Sciatic nerve (tissue), 2 donors: ENCODE measurements at places on chromosomes 3 and 15. TPM values are rescaled to one million over a fixed set of nuclear protein-coding genes. Genes with fewer than 3 reads are reported as not detected.

DUOXA1 gene
- 5.9 TPM for total RNA-seq

GRK7 gene
- total RNA-seq = not detected

TMEM207 gene
- total RNA-seq = not detected

PLCB2 gene
- 43.4 TPM for total RNA-seq

LNP1 gene
- total RNA-seq = 3.4 TPM

FRMD5 gene
- 6.7 TPM for total RNA-seq

PTPRG gene
- 67.7 TPM for total RNA-seq

SERPINI1 gene
- total RNA-seq = 10.4 TPM

ADCY5 gene
- total RNA-seq = 16.8 TPM

CISH gene
- total RNA-seq = 10.6 TPM

SYNPR gene
- not detected for total RNA-seq

COL7A1 gene
- total RNA-seq = 8.7 TPM

SCN5A gene
- 2.7 TPM for total RNA-seq

SCAANT1 gene
- not detected for total RNA-seq

NUP210 gene
- 5.5 TPM for total RNA-seq

CERS3 gene
- 0.36 TPM for total RNA-seq

GUCA1C gene
- total RNA-seq = not detected

C3orf49 gene
- total RNA-seq = not detected

ESYT3 gene
- total RNA-seq = 12.6 TPM

SRPRB gene
- total RNA-seq = 27.8 TPM

MRPS25 gene
- total RNA-seq = 48.9 TPM

GMNC gene
- total RNA-seq = not detected

KY gene
- 3.3 TPM for total RNA-seq

C3orf33 gene
- 6.2 TPM for total RNA-seq

MUC13 gene
- not detected for total RNA-seq

HIGD2B gene
- not detected for total RNA-seq

DNAH12 gene
- total RNA-seq = 0.80 TPM

HYKK gene
- 10.4 TPM for total RNA-seq

TMEM41A gene
- total RNA-seq = 15.1 TPM

IGF2BP2 gene
- total RNA-seq = 52.2 TPM

PLOD2 gene
- total RNA-seq = 37.2 TPM

THSD4 gene
- total RNA-seq = 21.1 TPM

ECE2 gene
- not detected for total RNA-seq

ZNF385D gene
- total RNA-seq = 32.3 TPM

TRIM71 gene
- 0.40 TPM for total RNA-seq
